ENCODE measurements at places on chromosomes 16 and 17. TPM values are rescaled to one million over a fixed set of nuclear protein-coding genes. Genes with fewer than 3 reads are reported as not detected.

The SOCS1 gene
- 128 TPM for total RNA-seq

DNA sequence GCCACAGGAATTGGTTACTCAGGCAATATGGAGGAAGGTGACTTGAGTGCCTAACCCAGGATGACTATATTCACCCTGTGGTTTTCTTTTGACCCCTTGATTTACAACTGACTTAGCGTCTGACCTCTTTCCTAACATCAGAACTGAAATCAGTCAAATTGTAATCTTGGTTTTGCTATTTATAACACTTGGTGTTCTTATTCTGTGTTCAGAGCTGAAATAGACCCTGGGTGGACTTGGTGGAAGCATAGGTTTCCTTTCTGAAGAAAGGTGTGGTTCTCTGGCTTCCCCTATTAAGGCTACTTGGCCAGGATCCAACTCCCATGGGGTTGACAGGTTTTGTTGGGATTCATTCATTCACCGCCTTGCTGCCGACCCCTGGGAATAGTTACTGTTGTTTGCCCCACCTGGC, 80.8 kb downstream of the CLEC16A start:
- no peak for DNase-seq
- H3K4me3 ChIP-seq = no peak overlapping the region
- H3K27ac ChIP-seq = no peak overlapping the region
- peaks cover 21% of the 10 kb centered on the region for H3K36me3 ChIP-seq

GRCh38 chr17:75244133-75244866, 17.1 kb downstream of the GGA3 start:
- no peak overlapping the region for H3K4me3 ChIP-seq
- no peak for DNase-seq
- peaks cover 29% of the 10 kb centered on the region for H3K4me1 ChIP-seq
- H3K36me3 ChIP-seq = peaks cover 44% of the 10 kb centered on the region
- no peaks in the 10 kb centered on the region for H3K27me3 ChIP-seq

DNA sequence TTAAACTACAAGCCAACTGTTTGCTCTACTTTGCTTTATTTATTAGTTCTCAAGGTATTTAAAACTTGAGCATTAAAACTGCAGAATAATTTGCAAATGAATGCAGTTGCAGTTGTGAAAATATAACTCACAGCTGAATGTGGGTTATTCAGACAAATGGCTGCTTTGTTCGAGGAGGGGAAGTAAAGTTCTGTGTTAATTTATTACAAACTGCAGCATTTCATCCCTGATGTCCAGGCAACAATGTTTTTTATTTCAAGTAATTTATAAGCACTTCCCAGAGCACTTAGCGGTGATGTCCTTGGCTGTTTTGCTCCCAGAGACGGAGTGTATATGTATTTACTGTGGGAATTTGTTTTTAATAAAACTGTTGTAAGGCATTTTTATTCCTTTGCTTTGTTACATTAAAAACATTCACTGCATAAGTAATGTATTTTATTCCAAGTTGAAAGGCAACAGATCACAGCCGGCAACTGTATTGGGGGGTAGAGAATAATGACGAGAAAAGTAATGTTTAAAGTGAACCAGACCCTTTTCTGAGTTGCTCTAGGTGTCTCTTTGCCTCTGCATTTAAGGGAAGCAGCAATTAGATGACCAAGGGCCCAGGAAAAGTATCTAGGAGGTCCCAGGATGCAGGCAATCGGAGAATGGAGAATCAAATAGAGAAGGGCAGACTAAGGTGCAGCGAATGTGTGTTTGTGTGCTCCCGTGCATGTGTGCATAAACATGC, 291.2 kb upstream of the SALL1 start:
- no peaks in the 10 kb centered on the region for H3K27me3 ChIP-seq
- H3K4me3 ChIP-seq = no peak overlapping the region
- H3K27ac ChIP-seq = no peak overlapping the region

GRCh38 chr17:62790564-62790986, 17.5 kb downstream of the MARCHF10 start:
- H3K36me3 ChIP-seq = no peaks in the 10 kb centered on the region
- no peak overlapping the region for H3K27ac ChIP-seq
- H3K4me1 ChIP-seq = no peaks in the 10 kb centered on the region
- H3K27me3 ChIP-seq = no peaks in the 10 kb centered on the region
- H3K4me3 ChIP-seq = no peak overlapping the region
- no peak for DNase-seq

The PDILT gene
- not detected for total RNA-seq

DNA sequence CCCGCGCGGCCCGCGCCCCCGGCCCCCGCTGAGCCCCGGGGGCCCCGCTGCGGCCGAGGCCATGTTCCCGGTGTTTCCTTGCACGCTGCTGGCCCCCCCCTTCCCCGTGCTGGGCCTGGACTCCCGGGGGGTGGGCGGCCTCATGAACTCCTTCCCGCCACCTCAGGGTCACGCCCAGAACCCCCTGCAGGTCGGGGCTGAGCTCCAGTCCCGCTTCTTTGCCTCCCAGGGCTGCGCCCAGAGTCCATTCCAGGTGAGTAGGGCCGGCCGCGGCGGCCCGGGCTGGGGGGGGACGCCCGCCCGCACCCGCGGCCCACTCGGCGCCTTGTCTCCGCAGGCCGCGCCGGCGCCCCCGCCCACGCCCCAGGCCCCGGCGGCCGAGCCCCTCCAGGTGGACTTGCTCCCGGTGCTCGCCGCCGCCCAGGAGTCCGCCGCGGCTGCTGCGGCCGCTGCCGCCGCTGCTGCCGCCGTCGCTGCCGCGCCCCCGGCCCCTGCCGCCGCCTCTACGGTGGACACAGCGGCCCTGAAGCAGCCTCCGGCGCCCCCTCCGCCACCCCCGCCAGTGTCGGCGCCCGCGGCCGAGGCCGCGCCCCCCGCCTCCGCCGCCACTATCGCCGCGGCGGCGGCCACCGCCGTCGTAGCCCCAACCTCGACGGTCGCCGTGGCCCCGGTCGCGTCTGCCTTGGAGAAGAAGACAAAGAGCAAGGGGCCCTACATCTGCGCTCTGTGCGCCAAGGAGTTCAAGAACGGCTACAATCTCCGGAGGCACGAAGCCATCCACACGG, 504 bp downstream of the MAZ start:
- no peak for DNase-seq
- H3K27me3 ChIP-seq = no peaks in the 10 kb centered on the region
- H3K4me3 ChIP-seq = peak overlapping the region; percentile 71
- peak overlapping the region; percentile 79 for H3K27ac ChIP-seq
- peaks cover 5% of the 10 kb centered on the region for H3K36me3 ChIP-seq

The PRAC2 gene
- not detected for total RNA-seq

GRCh38 chr17:44266402-44267164, 1.4 kb downstream of the SLC4A1 start:
- no peaks in the 10 kb centered on the region for H3K27me3 ChIP-seq
- H3K27ac ChIP-seq = no peak overlapping the region
- DNase-seq = no peak
- H3K36me3 ChIP-seq = no peaks in the 10 kb centered on the region
- no peak overlapping the region for H3K4me3 ChIP-seq

The KRT24 gene
- not detected for total RNA-seq

GRCh38 chr17:40104594-40105486, 4.5 kb upstream of the NR1D1 start:
- DNase-seq = no peak
- H3K27me3 ChIP-seq = no peaks in the 10 kb centered on the region
- peaks cover 90% of the 10 kb centered on the region for H3K4me1 ChIP-seq
- no peak overlapping the region for H3K27ac ChIP-seq
- no peak overlapping the region for H3K4me3 ChIP-seq
- no peaks in the 10 kb centered on the region for H3K36me3 ChIP-seq

The MT1E gene
- total RNA-seq = 163 TPM

DNA sequence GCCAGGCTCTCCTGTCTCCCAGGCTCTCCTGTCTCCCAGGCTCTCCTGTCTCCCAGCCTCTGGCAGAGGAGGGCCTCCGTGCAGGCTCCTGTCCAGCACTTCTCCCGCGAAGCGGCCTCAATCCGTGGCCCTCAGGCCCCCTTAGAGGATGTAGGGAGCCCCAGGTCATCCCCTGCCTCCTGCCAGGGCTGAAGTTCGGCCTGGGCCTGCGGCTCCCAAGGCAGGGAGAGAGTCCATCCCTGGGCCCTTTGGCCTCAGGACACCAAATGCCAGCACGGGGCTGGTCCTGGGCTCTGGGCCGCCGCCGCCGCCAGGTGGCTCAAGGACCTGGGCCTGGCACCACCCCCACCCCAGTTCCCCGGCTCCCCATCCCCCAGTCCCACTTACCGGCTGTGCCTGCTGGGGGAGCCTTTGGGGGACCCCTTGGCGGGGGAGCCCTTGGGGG, 370 bp downstream of the EVPL start:
- H3K4me3 ChIP-seq = no peak overlapping the region
- peaks cover 17% of the 10 kb centered on the region for H3K4me1 ChIP-seq
- no peak for DNase-seq
- no peaks in the 10 kb centered on the region for H3K36me3 ChIP-seq

DNA sequence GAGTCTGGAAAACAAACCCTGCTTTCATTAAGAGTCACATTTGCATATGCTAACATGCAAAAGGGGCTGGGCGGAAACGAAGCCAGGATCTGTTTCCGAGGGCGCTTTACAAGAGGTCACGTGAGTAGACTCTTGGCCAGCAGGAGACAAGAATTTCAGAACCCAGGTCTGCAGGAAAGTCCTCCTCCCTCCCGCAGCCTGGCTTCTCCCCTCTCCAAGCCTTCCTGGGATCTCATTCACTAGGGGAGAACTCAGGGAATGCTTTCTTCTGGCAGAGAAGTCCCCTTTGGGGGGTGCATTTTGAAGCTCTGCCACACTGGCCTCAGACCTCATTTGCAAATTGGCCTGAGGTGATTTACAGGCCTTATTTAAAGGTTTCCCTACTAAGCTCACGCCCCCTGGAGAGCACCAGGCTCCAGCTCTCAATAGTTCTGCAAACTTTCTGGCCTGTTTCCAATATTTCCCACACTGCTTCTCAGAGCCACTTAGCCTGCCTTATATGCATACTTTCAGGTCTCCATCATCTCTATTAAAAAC, 57.2 kb upstream of the CACNG5 start:
- no peaks in the 10 kb centered on the region for H3K27me3 ChIP-seq
- no peaks in the 10 kb centered on the region for H3K4me1 ChIP-seq
- DNase-seq = no peak
- H3K4me3 ChIP-seq = no peak overlapping the region
- H3K36me3 ChIP-seq = peaks cover 6% of the 10 kb centered on the region
- H3K27ac ChIP-seq = no peak overlapping the region

GRCh38 chr17:75535119-75535537, 9.6 kb downstream of the LLGL2 start:
- DNase-seq = peak; percentile 49
- H3K36me3 ChIP-seq = no peaks in the 10 kb centered on the region
- peaks cover 30% of the 10 kb centered on the region for H3K4me1 ChIP-seq
- H3K4me3 ChIP-seq = peak overlapping the region; percentile 17
- H3K27me3 ChIP-seq = no peaks in the 10 kb centered on the region

GRCh38 chr16:28041615-28042014, 21.9 kb downstream of the GSG1L start:
- H3K36me3 ChIP-seq = no peaks in the 10 kb centered on the region
- H3K27ac ChIP-seq = no peak overlapping the region
- H3K27me3 ChIP-seq = no peaks in the 10 kb centered on the region
- H3K4me3 ChIP-seq = no peak overlapping the region
- DNase-seq = no peak

The AATK gene
- total RNA-seq = 0.29 TPM

DNA sequence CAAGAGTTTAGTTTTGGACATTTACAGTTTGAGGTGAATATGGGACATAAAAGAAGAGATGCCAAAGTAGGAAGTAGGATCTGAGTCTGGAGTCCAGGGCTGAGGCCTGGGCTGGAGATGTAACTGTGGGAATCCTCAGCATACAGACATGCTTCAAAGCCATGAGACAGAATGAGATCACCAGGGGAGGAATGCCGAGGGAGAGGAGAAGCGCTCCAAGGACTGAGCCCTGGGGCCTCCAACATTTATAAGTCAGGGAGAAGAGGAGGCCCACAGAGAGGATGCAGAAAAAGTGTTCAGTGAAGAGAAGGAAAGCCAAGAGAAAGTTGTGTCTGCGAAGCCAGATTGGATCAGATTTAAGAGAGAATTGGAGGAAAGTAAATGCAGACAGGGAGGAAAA, 277.5 kb upstream of the MYOCD start:
- no peaks in the 10 kb centered on the region for H3K27me3 ChIP-seq
- no peak overlapping the region for H3K4me3 ChIP-seq
- H3K36me3 ChIP-seq = no peaks in the 10 kb centered on the region
- no peaks in the 10 kb centered on the region for H3K4me1 ChIP-seq
